ENCODE measurements at places on chromosomes 6 and 20. TPM values are rescaled to one million over a fixed set of nuclear protein-coding genes. Genes with fewer than 3 reads are reported as not detected.

- H3K27me3 ChIP-seq: peaks cover 6% of the 10 kb centered on the region
- no peak overlapping the region for H3K4me3 ChIP-seq
- H3K27ac ChIP-seq: no peak overlapping the region
- H3K4me1 ChIP-seq: no peaks in the 10 kb centered on the region
- no peaks in the 10 kb centered on the region for H3K36me3 ChIP-seq
- DNase-seq: peak; percentile 24
Measured at GRCh38 chr20:23995905-23996666, 7.5 kb upstream of the GGTLC1 start.

DNA sequence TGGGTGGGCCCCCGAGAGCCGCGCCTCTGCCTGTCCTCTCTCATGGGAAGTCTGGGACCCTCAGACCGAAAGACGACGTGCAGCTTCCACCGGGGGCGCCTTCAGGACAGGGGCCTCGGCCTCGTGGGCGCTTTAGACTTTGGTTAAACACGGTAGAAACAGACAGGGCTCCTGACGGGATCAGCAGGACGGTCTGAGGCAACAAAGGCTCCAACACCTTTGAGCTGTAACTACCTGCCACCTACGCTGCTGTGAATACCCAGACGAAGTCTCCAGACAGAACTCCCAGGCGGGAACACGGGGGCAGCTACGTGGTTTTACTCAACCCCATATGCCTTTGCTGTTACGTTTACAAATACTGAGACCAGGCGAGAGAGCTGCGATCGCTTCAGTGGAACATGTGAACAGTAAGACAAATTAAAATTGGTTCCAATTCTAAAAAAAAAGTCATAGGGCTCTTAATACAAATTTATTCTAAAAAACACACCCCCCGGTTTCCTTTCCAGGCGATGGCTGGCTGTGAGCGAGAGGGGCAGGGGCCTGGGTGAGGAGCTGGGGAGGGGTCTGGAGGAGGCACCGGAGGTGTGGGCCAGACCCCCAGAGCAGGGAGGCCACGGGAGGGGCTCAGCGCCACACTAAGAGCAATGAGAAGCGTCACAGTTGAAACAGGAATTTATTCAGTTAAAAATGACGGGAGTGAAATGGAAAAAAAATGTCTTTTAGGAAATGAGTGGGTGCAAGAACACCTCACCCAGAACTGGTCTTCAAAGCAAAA lies 453.2 kb downstream of the QKI start:
- no peaks in the 10 kb centered on the region for H3K4me1 ChIP-seq
- H3K4me3 ChIP-seq: no peak overlapping the region
- H3K27me3 ChIP-seq: no peaks in the 10 kb centered on the region
- DNase-seq: no peak

GRCh38 chr6:30234356-30234755 lies 21.1 kb upstream of the TRIM26 start:
- no peaks in the 10 kb centered on the region for H3K4me1 ChIP-seq
- no peak overlapping the region for H3K4me3 ChIP-seq
- H3K27ac ChIP-seq: no peak overlapping the region

GRCh38 chr6:121694801-121695251 lies 259.4 kb downstream of the GJA1 start:
- no peaks in the 10 kb centered on the region for H3K36me3 ChIP-seq
- H3K27ac ChIP-seq: no peak overlapping the region
- peak; percentile 34 for DNase-seq
- H3K27me3 ChIP-seq: no peaks in the 10 kb centered on the region
- no peak overlapping the region for H3K4me3 ChIP-seq

DNA sequence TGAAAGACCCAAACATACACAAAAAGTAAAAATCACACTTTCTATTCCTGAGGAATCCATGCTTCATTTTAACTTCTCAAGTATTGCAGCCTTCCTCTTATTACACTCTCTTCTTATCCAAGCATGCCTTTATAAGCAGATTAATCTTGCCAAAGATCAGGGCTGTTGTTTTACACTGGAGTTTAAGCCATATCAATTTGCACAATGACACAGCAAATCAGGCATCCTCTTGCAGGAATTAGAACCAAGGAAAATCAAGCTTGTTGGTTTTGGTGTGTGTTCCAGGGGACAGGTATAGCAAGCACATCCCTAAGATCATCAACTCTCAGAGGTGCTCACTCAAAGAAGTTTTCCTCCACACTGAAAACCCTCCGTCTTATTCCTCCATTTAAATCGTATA lies 69.5 kb downstream of the CYP39A1 start:
- no peaks in the 10 kb centered on the region for H3K4me1 ChIP-seq
- no peak for DNase-seq
- H3K36me3 ChIP-seq: no peaks in the 10 kb centered on the region
- H3K4me3 ChIP-seq: no peak overlapping the region
- H3K27me3 ChIP-seq: no peaks in the 10 kb centered on the region
- no peak overlapping the region for H3K27ac ChIP-seq

GRCh38 chr6:33513213-33513612 lies 58.8 kb downstream of the ZBTB9 start:
- H3K27me3 ChIP-seq: no peaks in the 10 kb centered on the region
- H3K4me1 ChIP-seq: no peaks in the 10 kb centered on the region
- H3K36me3 ChIP-seq: no peaks in the 10 kb centered on the region
- H3K27ac ChIP-seq: no peak overlapping the region

- H3K36me3 ChIP-seq: no peaks in the 10 kb centered on the region
- H3K4me1 ChIP-seq: no peaks in the 10 kb centered on the region
- H3K4me3 ChIP-seq: no peak overlapping the region
- no peak overlapping the region for H3K27ac ChIP-seq
Measured at GRCh38 chr20:24751551-24751950, 197.5 kb upstream of the CST7 start.

Gene ZSCAN23
- 1.7 TPM for total RNA-seq

Gene OPRM1
- total RNA-seq: not detected

Gene SOBP
- 6.1 TPM for total RNA-seq

Gene JPH2
- not detected for total RNA-seq

Measured in endothelial cell of umbilical vein (primary cell).